ENCODE measurements at places on chromosomes 7 and 10.

GRCh38 chr7:116328161-116328560, 117.8 kb downstream of the TES start:
- DNase-seq = no peak

- no peak for DNase-seq
Observed at GRCh38 chr10:127426746-127427145, 122.4 kb upstream of the NPS start.

- no peak for DNase-seq
Observed at GRCh38 chr7:29281782-29282541, 87.4 kb downstream of the CHN2 start.

GRCh38 chr7:40583667-40584444, 449.1 kb downstream of the SUGCT start:
- DNase-seq = no peak

- no peak for DNase-seq
Observed at GRCh38 chr7:121039994-121040393, 51.5 kb downstream of the CPED1 start.

GRCh38 chr7:44347546-44348114, 22.2 kb upstream of the CAMK2B start:
- no peak for DNase-seq

DNA sequence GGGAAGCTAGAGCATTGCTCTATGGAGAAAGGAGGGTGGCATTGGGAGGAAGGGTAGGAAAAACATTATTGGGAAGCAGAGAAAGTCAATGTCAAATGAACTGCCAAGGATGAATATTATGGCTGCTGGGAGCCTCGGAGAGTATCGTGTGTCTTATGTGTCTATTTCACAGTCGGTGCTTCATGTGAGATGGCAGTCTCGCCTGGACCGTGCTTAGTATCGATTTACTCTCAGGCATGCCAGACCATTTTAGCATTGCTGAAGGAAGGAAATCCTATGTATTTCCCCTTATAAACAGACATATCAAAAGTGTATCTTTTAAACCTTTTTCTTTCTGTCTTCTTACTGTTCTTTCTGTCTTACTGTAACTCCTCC, 612.6 kb downstream of the AUTS2 start:
- no peak for DNase-seq

- DNase-seq = no peak
Observed at GRCh38 chr7:43302211-43302711, 189.8 kb downstream of the HECW1 start.

DNA sequence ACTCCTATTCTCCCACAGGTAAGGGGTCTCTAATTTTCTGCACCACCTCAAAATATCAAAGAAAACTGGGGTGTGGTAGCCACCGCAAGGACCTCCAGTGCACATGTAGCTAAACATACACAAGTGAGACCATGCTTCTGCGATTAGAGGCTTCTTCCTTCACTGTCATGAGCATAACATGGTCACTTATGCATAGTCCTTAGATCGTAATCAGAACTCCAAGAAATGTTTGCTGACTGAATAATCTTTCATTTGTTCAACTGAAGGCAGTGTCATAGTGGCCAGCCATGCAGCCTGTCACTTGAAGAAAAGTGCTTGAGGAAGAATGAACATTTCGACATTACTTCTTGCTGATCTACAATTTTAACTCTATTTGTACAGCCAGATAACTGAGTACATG, 14.6 kb downstream of the TWIST1 start:
- no peak for DNase-seq

DNA sequence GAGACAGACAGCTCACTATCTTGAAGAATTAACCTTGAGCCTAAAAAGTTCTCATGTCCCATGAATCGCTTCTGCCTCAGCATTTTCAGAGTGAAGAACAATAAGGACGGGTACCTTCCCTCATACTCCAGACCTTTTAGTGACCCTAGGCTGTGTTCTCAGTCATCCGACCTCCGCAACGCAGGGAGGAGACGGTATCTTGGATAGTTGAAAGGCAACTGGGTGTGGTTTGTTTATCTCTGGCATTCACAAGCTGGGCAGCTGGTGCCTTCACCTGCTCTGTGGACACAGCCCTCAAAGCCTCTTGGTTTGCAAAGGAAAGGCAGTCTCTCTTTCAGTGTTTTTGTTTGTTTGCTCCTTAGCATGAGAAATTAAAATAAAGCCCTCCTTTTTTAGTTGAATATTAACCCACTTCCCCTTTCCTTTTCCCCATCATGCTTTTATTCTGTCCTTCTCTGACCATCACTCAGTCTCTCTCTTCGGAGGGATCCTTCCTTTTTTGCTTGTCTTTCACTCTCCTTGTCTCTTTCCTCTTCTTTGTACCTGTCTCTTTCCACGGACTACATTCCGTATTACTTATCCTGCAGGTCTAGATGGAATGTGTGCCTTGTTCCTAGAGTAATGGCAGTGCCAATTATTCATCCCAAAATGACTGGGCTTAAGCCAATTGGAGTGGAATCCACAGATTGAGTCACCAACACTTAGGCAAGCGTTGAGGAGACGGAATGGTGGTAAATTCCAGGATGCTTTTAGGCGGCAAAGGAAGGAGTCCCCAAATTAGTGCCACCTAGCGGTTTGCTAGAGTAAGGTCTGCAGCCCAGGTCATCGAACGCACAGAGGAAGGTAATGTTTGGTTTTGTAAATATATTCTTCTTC, 45.8 kb downstream of the PRR15 start:
- no peak for DNase-seq

- DNase-seq = no peak
Observed at GRCh38 chr7:156049366-156049765, 237.1 kb upstream of the SHH start.

- DNase-seq = no peak
Observed at GRCh38 chr7:33452805-33453502, 323.6 kb downstream of the BBS9 start.

DNA sequence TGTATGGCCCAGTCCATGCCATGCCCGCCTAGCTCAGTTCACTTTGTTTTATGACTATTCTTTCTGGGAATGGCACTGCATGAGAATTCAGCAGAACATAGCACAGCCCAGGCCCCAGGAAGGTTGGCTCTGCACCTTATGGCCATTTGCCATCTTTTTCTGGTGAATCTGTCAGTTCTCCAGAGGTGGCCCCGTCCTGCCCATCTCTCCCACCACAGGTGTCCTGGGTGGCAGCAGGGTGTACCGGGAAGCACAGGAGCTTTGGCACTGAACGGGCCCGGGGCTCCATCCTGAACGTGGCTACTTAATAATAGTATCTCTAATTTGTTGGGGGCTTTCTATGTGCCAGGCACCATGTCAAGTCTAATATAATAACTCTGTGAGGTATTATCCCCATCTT, 24.7 kb downstream of the GOLGA7B start:
- DNase-seq = no peak

GRCh38 chr10:132394201-132394811, 2.7 kb upstream of the PWWP2B start:
- no peak for DNase-seq

DNA sequence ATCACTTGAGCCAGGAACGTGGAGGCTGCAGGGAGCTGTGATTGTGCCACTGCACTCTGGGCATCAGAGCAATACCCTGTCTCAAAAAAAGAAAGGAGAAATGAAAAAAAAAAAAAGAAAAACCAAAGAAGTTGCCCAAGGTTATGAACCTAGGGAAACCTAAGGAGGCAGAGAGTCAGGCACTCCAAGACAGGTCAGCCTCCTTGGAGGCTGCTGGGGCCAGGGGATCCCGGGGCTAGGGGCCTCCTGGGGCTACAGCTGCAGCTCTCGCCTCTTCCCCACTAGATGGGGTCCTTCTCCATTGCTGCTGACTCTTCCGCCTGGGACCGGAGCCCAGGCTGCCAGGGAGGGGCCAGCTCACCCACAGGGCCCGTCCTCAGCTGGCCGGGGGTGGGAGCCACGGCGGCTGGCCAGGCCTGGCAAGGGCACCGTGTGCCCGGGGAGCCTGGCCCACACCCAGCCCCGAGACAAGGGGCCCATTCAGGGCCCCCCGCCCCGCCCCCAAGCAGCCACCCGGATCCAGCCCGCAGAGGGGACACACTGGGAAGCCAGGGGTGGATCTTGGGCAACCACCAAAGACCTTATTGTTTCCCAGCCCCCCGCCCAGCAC, 1.7 kb upstream of the SPACDR start:
- no peak for DNase-seq

DNA sequence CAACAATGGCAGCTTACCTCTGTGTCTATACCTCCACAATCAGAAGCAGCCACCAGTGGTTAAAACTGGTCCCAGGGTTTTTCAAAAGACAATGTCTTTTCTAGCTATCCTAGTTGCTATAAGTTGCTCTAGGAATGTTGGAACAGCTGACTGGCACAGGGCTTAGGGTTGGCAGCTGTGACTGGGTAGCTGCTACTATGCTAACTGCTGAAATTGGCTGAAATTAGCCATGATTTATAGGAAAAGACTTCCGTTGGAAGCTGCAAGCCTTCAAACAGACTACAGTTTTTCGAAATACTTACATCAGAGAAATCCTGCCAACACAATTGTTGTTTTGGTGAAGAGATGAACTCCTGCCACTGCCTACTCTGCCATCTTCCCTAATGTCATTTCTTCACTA, 102.3 kb downstream of the MKX start:
- DNase-seq = no peak

GRCh38 chr7:66269978-66270377, 64.8 kb downstream of the TPST1 start:
- DNase-seq = no peak

GRCh38 chr10:35336921-35337823, 863 bp downstream of the CCNY start:
- no peak for DNase-seq

- DNase-seq = no peak
Observed at GRCh38 chr7:128793181-128793547, 1.4 kb downstream of the CCDC136 start.

DNA sequence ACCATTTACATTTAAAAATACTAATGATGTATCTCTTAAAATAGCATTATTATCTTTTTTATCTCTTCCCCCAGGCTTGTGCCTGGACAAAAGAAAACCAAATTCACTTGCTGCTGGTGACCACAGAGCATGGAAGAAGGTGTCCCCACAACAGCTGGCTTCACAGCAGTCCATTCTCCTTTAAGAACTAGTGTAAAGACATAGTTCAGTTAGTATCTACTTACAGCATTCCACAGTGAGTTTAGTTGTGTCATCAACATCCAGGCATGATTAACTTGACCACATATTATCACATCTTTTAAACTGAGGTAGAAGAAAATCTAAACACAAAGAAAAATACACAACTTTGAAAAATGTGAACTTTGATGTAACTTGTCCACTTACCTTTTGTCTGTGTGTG, 55.0 kb downstream of the LRRC17 start:
- no peak for DNase-seq

- DNase-seq = no peak
Observed at GRCh38 chr7:132373041-132373440, 203.2 kb downstream of the PLXNA4 start.

DNA sequence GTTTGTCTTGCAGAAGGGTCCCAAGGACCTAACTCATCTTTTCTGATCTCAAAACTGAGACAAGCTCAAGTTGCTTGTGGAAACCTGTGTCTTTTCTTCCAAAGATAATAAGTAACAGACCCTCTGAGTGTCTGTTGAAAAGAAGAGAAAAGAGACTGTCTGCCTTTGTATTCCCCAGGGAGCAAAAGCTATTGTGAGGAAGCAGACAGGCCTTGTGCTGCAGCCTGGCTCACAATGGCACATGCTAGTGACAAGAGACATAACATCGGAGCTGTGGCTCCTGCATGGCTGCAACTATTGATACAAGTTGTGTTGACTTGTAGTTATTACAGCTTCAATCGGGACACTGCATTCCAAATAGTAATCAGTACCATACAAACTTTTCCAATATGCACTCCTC, 202.9 kb downstream of the DKK1 start:
- no peak for DNase-seq

DNA sequence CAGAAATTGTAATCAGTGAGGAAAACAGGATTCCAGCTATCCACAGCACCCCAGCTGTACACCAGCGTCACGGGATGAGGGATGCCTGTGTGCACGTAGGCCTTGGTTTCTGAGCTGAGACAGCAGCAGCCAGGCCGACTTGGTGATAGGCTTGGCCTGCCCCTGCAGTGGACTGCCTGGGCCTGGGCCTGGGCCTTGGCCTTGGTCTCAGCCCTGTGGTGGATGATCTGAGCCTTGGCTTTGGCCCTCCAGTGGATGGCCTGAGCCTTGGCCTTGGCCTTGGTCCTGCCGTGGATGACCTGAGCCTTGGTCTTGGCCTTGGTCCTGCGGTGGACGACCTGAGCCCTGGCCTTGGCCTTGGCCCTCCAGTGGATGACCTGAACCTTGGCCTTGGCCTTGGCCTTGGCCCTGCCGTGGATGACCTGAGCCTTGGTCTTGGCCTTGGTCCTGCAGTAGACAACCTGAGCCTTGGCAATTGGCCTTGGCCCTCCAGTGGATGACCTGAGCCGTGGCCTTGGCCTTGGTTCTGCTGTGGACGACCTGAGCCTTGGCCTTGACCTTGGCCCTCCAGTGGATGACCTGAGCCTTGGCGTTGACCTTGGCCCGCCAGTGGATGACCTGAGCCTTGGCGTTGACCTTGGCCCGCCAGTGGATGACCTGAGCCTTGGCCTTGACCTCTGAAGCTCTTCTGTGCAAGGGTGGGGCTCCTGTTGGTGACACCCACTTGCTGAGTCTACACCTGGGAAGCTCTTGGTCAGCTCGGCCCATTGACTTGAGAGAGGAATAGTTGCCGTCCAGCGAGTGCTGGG, 93.8 kb downstream of the CUX1 start:
- DNase-seq = no peak

DNA sequence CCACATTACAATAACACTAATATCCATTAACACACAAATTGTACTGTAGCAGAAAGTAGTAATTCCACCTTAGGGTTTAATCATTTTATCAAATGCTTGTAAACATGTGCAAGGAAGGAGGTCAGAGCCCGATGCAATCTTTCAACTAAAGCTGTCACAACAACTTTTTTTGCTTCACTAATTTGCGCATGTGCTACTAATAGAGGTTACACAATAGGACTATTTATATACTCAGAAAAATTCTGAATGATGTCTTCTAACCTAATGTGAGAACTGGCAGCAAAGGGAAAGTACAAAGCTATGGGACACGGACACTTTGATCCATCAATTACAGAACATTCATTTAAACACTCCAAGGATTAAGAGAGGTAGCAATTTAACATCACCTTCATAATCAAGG, 244.4 kb downstream of the CHCHD3 start:
- no peak for DNase-seq

GRCh38 chr10:28984431-28984830, 304.4 kb upstream of the LYZL1 start:
- no peak for DNase-seq

DNA sequence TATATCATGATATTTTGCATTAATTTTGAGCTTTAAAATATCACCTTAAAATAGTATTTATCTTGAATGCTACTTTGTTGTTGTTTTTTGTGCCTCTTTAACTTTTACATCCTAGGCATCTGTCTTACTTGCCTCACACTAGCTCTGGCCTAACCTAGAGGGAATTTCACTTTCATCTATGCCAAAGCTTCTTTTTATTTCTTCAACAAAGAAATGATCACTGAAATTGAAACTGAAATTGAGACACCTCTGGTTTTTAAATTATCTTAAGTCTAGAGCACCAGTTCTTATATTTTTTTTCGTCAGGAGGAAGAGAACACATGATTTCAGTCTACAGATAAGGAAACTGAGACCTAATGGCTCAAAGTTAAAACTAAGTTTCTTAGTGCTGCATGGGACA, 3.5 kb upstream of the SCIN start:
- no peak for DNase-seq

GRCh38 chr10:98910048-98910447, 325.6 kb downstream of the HPSE2 start:
- no peak for DNase-seq
